ENCODE measurements at places on chromosomes 12 and 14. TPM values are rescaled to one million over a fixed set of nuclear protein-coding genes. Genes with fewer than 3 reads are reported as not detected.

SCN8A gene
- total RNA-seq: 1.7 TPM

DNA sequence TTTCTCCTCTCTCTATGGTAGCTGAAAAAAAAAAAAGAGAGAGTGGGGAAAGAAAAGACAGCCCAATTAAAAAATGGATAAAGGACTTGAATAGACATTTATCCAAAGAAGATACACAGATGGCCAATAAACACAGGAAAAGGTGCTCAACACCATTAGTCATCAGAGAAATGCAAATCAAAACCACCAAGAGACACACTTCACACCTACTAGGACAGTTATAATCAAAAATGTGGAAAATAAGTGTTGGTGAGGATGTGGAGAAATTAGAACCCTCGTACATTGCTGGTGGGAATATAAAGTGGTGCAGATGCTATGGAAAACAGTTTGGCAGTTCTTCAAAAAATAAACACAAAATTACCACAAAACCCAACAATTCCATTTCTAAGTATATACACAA lies 172.4 kb upstream of the GRIN2B start:
- no peak for DNase-seq

- no peak for DNase-seq
These were observed 10.9 kb upstream of the P2RX7 start for GRCh38 chr12:121121805-121122204.

IPO4 gene
- 50.9 TPM for total RNA-seq

DNA sequence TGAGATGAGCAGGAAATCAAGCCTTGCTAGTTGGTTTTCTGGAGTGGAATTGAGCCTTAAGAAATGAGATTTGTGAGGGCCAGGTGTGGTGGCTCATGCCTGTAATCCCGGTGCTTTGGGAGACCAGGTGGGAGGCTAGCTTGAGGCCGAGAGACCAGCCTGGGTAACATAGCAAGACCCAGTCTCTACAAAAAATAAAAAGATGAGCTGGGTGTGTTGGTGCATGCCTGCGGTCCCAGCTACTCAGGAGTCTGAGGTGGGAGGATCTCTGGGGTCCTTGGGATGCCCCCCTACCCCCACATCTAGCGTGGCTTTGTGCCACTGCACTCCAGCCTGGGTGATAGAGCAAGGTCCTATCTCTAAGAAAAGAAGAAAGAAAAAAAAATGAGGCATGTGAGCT lies 104.2 kb upstream of the RTL1 start:
- no peak for DNase-seq

SIRT4 gene
- 1.1 TPM for total RNA-seq

DNA sequence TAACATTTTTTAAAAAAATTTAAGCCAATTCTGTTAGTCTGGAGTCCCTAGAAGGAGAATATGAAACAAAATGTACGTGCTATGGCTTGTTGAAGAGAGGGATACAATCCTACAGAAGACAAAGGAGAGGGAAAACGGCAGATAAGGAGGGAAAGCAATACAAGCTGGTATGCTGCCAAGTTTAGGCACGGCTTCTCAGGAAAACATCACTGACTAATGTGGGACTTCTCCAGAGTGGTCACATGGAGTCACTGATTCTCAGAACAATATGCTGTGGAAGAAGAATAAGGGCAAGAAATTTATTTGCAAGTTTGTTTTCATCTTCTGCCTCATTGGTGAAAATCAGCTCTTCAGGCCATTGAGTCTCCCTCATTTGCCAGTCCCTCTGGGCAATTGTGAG lies 22.9 kb upstream of the NR1H4 start:
- peak; percentile 32 for DNase-seq

KDM2B gene
- total RNA-seq: 23.4 TPM

GRCh38 chr14:100297320-100298300 lies 8.6 kb downstream of the SLC25A29 start:
- DNase-seq: peak; percentile 76

POLE2 gene
- total RNA-seq: 3.6 TPM

FBXO34 gene
- 25.3 TPM for total RNA-seq

TAS2R31 gene
- total RNA-seq: 8.6 TPM

GRCh38 chr12:632102-632696 lies 31.0 kb downstream of the NINJ2 start:
- no peak for DNase-seq

ACOT6 gene
- not detected for total RNA-seq

KLRC2 gene
- total RNA-seq: not detected
